Progenitor cell of endocrine pancreas (in vitro differentiated cells): ENCODE measurements at places on chromosomes 13 and 19. TPM values are rescaled to one million over a fixed set of nuclear protein-coding genes. Genes with fewer than 3 reads are reported as not detected.
A peak's percentile ranks its signal among the peaks of the same experiment; 100 is the strongest.

LRRC4B gene
- total RNA-seq = 1.0 and 1.2 TPM in 2 replicates

TLE6 gene
- 18.4 and 21.0 TPM in 2 replicates for total RNA-seq

- DNase-seq = no peak
- no peaks in the 10 kb centered on the region for H3K27me3 ChIP-seq
- H3K4me3 ChIP-seq = no peak overlapping the region
- H3K4me1 ChIP-seq = peaks cover 3% of the 10 kb centered on the region
- H3K27ac ChIP-seq = no peak overlapping the region
Observed at GRCh38 chr13:47903836-47904235, 97.2 kb downstream of the SUCLA2 start.

DNA sequence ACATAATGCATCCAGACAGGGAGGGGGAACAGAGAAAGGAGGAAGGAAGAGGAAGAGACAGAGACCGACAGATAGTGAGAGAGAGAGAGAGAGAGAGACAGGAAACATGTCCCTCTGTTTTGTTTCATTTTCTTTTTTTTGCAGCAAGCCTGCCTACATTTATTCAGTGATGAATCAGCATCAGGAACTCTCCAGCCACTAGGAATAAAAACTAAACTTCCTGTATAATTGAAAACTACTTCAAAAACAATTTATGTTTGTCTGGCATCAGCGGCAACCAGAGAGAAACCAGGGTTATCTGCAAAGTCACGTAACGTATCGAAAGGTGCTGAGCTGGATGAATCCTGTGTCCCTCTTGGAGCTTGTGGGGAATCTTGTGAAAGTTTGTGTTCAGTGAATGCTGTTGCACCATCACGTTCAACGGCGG is 148.6 kb upstream of the SOX21 start:
- no peaks in the 10 kb centered on the region for H3K36me3 ChIP-seq
- DNase-seq = no peak
- H3K4me3 ChIP-seq = no peak overlapping the region
- H3K27me3 ChIP-seq = peaks cover 18% of the 10 kb centered on the region

DNA sequence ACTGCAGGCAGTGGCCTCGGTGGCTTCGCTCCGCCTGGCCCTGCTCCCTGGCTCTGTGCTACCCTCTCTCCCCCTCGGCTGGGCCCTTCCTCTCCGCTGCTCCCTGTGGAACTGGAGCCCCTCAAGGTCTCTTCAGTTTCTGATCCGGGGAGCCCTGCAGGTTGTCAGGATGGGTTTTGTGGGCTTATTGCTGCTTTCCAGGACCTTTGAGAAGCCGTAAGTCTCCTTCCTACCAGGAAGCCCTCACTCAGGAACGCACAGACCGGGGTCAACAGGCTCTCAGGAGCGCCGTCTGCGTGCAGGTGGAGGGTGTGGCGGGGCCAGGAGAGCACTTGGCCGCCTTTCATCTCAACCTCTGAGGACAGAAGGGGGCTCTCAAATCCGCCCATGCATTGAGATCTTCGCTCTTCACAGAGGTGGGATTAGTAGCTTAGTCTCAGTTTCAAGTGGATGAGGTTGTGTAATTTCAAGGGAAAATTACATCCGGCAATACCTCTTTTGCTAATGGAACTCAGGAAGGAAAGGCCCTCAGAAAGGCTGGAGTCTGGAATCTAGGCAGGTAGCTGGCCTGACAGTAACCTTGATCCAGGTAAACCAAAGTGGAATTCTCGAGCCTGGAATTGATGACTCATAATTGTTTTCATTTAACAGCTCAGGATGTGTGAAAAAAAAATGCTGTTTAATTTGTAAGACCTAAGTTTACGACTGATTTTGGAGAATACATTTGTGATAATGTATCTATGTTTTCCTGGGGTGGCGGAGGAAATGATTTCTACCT is 102.0 kb downstream of the ATP11A start:
- no peak overlapping the region for H3K4me3 ChIP-seq
- DNase-seq = no peak
- H3K4me1 ChIP-seq = no peaks in the 10 kb centered on the region
- no peak overlapping the region for H3K27ac ChIP-seq

GRCh38 chr13:91349992-91350911 is 2.8 kb downstream of the MIR17HG start:
- H3K36me3 ChIP-seq = peaks cover 43% of the 10 kb centered on the region
- H3K27ac ChIP-seq = peak overlapping the region; percentile 64
- no peak for DNase-seq
- H3K4me1 ChIP-seq = peaks cover 40% of the 10 kb centered on the region
- H3K4me3 ChIP-seq = peak overlapping the region; percentile 98

GRCh38 chr19:8352134-8352827 is 9.2 kb upstream of the KANK3 start:
- no peaks in the 10 kb centered on the region for H3K4me1 ChIP-seq
- no peak overlapping the region for H3K27ac ChIP-seq
- H3K36me3 ChIP-seq = no peaks in the 10 kb centered on the region
- no peak overlapping the region for H3K4me3 ChIP-seq
- H3K27me3 ChIP-seq = peaks cover 7% of the 10 kb centered on the region
